ENCODE measurements at places on chromosomes 12 and 14. TPM values are rescaled to one million over a fixed set of nuclear protein-coding genes. Genes with fewer than 3 reads are reported as not detected.

DNA sequence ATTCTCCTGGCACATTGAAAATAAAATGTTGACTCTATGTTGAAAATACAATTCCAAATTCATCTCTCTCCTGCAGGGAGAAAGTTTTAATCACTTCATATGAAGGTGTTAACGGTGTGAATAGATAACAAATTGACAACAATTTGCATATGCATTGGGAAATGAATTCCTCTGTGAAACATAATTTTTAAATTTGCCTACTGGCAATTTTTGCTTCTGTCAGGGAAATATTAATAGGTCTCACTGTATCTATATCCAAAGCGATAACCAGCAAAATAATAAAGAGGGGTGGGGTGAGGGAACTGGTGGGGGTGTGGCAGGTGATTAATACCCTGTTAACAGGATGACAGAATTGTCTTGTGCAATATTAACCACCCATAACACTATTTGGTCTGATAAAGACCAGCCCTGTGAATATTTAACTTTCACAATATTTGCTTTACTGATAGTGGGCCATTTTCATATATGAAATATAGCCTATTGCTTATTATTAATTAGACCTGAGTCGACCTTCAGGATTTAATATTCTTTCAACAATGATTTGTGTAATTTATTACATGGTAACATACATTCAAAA is 239.0 kb upstream of the SSTR1 start:
- no peaks in the 10 kb centered on the region for H3K4me1 ChIP-seq
- no peak for DNase-seq
- no peak overlapping the region for H3K4me3 ChIP-seq
- H3K27me3 ChIP-seq, result no peaks in the 10 kb centered on the region
- no peaks in the 10 kb centered on the region for H3K36me3 ChIP-seq

GRCh38 chr12:42812871-42813270 is 223.3 kb upstream of the PRICKLE1 start:
- H3K4me1 ChIP-seq, result no peaks in the 10 kb centered on the region
- no peak for DNase-seq
- no peaks in the 10 kb centered on the region for H3K27me3 ChIP-seq
- H3K27ac ChIP-seq, result no peak overlapping the region
- no peak overlapping the region for H3K4me3 ChIP-seq

DNA sequence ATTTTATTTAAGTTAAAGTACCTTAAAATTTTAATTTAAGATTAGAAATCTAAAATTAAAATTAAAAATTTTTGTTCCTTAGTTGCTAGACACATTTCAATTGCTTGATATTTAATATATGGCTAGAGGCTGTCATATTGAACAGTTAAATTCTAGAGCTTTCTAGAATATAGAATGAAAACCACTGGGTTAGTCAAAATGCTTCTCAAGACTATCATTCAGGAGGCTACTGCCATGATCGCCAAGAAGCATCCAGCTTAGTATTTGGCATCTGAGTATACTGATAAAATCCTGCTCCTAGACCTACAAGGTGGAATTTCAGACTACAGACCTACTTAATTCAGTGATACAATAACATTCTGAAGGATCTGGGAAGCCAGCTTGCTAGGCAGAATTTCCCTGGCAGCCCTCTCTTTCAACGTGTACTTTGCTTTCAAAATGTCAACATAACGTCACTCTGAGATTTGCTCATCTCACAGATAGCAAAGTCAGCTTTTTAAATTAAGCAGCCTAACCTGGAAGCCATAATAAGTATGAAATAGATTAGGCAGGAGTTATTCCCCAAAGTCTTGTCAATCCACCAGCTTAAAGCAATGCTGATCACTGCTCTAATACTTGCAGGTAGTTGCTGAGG is 525.8 kb downstream of the FSCB start:
- no peak overlapping the region for H3K27ac ChIP-seq
- DNase-seq, result no peak
- H3K27me3 ChIP-seq, result no peaks in the 10 kb centered on the region
- H3K36me3 ChIP-seq, result no peaks in the 10 kb centered on the region

The OLR1 gene
- not detected for polyA plus RNA-seq

DNA sequence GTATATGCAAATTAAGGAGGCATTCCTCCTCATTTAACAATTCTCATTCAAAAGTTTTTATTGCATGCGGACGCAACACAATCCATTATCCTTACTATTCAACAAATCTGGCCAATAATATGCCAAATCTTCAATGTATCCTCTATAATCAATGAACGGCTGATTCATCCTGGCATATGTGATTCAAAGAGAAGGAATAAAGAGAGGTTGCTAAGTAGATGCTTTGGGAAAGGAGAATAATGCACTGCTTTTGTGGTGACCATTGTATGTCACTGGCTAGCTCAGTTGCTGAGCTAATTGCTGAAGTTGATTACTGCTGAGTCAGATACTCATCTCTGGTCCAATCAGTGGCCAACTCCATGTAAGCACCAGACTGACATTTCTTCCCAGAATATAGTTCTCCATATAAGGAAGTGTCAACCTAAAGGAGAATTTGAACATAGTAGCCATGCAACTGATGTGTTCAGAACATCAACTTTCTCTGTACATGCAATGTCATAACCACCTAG is 148.0 kb downstream of the PDZRN4 start:
- no peaks in the 10 kb centered on the region for H3K27me3 ChIP-seq
- DNase-seq, result no peak
- H3K4me3 ChIP-seq, result no peak overlapping the region
- H3K27ac ChIP-seq, result no peak overlapping the region

DNA sequence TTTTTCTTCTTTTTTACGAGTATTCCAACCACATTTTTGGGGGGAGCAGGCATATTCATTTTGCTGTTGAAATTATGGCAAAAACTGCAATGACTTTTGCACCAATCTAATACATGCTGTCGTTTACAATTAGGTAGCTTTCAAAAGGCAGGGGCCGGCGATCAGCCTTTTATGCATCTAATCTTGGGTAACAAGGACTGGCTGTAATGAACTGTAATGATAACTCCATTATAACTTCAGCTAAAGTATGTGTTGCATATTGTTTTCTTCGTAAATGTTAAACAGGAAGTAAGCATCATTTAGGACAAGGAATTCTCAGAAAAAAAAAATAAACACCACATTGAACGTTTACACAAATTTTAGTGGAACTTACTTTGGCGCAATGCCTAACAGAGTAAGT is 30.3 kb upstream of the KLRF1 start:
- no peaks in the 10 kb centered on the region for H3K4me1 ChIP-seq
- no peak for DNase-seq
- no peaks in the 10 kb centered on the region for H3K27me3 ChIP-seq
- H3K27ac ChIP-seq, result no peak overlapping the region

GRCh38 chr12:6135071-6135470 is 10.6 kb upstream of the VWF start:
- no peak for DNase-seq
- peaks cover 2% of the 10 kb centered on the region for H3K4me1 ChIP-seq
- no peak overlapping the region for H3K4me3 ChIP-seq

- H3K27ac ChIP-seq, result no peak overlapping the region
- no peak overlapping the region for H3K4me3 ChIP-seq
- H3K27me3 ChIP-seq, result no peaks in the 10 kb centered on the region
- no peaks in the 10 kb centered on the region for H3K4me1 ChIP-seq
- no peak for DNase-seq
- H3K36me3 ChIP-seq, result no peaks in the 10 kb centered on the region
Observed at GRCh38 chr14:62597143-62597542, 448.1 kb downstream of the KCNH5 start.

GRCh38 chr14:82778601-82779000 is 1244.9 kb upstream of the SEL1L start:
- no peaks in the 10 kb centered on the region for H3K4me1 ChIP-seq
- H3K27ac ChIP-seq, result no peak overlapping the region
- no peak overlapping the region for H3K4me3 ChIP-seq
- no peak for DNase-seq
- no peaks in the 10 kb centered on the region for H3K27me3 ChIP-seq

GRCh38 chr12:74129702-74130101 is 407.9 kb upstream of the ATXN7L3B start:
- H3K4me1 ChIP-seq, result no peaks in the 10 kb centered on the region
- no peak overlapping the region for H3K27ac ChIP-seq
- H3K4me3 ChIP-seq, result no peak overlapping the region
- H3K27me3 ChIP-seq, result no peaks in the 10 kb centered on the region
- DNase-seq, result no peak

The CNTN1 gene
- polyA plus RNA-seq, result 0.13 TPM

GRCh38 chr12:78185109-78185508 is 354.4 kb downstream of the NAV3 start:
- H3K27me3 ChIP-seq, result no peaks in the 10 kb centered on the region
- no peak for DNase-seq
- H3K4me1 ChIP-seq, result no peaks in the 10 kb centered on the region
- no peak overlapping the region for H3K4me3 ChIP-seq
- H3K27ac ChIP-seq, result peak overlapping the region; percentile 31

DNA sequence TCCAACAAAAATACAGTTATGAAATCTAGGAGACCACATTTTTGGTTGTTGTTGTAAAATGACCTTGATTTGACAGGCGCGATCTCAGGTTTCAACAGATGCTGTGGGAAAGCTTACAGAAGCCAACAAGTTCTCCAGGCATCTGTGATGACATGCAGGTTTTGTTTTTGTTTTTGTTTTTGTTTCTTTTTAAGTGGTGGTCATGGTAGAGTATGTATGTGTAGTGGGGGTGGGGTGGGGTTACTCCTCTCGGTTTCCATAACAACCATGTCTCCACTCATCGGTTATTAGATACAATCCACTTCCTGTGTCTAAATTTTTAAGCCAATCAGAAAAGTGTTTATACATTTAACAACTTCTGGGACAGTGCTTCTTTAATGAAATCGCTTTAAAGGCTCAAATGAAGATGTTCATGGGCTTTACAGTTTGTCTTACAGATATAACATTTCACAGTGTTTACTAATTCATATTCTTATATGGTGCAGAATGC is 199.9 kb upstream of the FOXN3 start:
- no peaks in the 10 kb centered on the region for H3K27me3 ChIP-seq
- H3K4me1 ChIP-seq, result peaks cover 17% of the 10 kb centered on the region
- DNase-seq, result peak; percentile 52
- peak overlapping the region; percentile 73 for H3K4me3 ChIP-seq
- H3K36me3 ChIP-seq, result no peaks in the 10 kb centered on the region
- peak overlapping the region; percentile 82 for H3K27ac ChIP-seq
